NCI-H1092 treated with DMSO at 0.1 percent for 48 hours (cell line): ENCODE measurements at places on chromosomes 16 and 17.

DNA sequence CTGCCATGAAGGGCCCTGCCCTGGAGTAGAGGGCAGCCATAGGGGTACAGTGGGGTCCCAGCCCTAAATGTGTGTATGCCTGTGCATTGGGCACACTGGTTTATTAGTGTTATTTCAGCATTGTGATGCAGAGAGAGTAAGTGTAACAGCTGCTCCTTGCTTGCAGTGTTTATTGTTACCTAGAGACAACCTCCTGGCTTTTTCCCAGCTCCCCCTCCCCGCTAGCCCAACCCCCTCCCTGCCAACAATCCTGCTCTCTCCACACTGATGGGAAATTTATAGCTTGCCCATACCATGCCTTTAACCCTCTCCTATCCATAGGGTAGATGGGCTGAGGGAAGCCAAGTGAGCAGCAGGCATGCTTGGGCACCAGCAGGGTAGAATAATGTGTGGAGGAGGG is 51.3 kb downstream of the NEUROD2 start:
- DNase-seq, result peak; percentile 6

- peak; percentile 27 for DNase-seq
Observed at GRCh38 chr17:8126491-8127066, 2.7 kb upstream of the HES7 start.

GRCh38 chr17:80640366-80641084 is 95.9 kb downstream of the RPTOR start:
- no peak for DNase-seq

DNA sequence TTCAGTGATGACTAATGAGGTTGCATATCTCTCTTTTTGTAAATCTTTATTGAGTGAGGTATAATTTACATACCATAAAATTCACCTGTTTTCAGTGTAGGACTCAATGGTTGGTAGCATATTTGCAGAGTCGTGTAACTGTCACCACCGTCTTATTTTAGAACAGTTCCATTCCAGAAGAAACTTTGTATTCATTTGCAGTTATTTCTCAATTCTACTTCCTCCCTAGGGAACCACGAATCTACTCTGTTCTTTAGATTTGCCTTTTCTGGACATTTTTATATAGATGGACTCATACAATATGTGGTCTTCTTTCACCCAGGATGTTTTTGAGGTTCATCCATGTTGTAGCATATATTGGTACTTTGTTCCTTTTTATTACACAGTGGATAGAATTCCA is 3.7 kb downstream of the FTO start:
- no peak for DNase-seq

GRCh38 chr17:47806026-47806912 is 15.3 kb downstream of the OSBPL7 start:
- DNase-seq, result no peak

DNA sequence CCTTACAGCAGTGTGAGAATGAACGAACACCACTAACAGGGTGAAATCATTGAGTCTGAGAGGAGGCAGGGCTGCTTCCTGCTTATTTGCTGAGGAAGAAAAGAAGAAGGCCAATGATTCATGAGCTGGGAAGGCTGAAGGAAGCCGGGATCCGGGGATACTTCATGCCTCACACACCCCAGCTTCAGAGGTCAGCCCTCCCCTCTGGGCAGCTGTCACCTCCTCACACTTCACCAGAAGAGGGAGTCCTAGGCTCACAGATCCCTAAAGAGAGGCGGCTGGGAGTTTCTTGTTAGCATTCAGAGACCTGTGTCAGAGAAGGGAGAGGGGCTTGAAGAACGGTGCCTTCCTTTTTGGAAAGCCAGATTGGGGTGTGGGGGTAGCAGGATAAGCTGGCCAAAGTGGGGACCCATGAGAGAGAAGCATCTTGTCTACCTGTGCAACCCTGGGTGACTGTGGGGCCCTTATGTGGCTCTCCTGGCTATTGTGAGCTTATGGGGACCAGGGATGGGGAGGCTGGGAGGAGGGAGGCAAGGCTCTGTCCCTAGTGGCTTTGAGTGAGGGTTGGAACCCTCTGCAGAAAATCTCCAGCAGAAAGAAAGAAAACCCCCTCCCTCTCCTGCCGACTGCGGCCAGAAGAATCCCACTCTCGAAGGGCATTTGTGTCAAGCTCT is 94.6 kb downstream of the RGS9 start:
- DNase-seq, result peak; percentile 67

GRCh38 chr17:82237083-82237745 is 8.4 kb downstream of the SLC16A3 start:
- no peak for DNase-seq

GRCh38 chr17:80494547-80494946 is 18.1 kb upstream of the NPTX1 start:
- DNase-seq, result no peak

GRCh38 chr17:6675201-6675825 is 23.8 kb downstream of the C17orf100 start:
- no peak for DNase-seq

- DNase-seq, result no peak
Observed at GRCh38 chr16:25297151-25297787, 39.6 kb upstream of the ZKSCAN2 start.

GRCh38 chr16:80253741-80254140 is 287.1 kb upstream of the DYNLRB2 start:
- DNase-seq, result no peak
